Stimulated activated CD4-positive, alpha-beta T cell treated with anti-CD3 and anti-CD28 coated beads, TNF-alpha, amount 100 ng/mL, for 1 hour (primary cell): ENCODE measurements at places on chromosomes 5 and 9.

DNA sequence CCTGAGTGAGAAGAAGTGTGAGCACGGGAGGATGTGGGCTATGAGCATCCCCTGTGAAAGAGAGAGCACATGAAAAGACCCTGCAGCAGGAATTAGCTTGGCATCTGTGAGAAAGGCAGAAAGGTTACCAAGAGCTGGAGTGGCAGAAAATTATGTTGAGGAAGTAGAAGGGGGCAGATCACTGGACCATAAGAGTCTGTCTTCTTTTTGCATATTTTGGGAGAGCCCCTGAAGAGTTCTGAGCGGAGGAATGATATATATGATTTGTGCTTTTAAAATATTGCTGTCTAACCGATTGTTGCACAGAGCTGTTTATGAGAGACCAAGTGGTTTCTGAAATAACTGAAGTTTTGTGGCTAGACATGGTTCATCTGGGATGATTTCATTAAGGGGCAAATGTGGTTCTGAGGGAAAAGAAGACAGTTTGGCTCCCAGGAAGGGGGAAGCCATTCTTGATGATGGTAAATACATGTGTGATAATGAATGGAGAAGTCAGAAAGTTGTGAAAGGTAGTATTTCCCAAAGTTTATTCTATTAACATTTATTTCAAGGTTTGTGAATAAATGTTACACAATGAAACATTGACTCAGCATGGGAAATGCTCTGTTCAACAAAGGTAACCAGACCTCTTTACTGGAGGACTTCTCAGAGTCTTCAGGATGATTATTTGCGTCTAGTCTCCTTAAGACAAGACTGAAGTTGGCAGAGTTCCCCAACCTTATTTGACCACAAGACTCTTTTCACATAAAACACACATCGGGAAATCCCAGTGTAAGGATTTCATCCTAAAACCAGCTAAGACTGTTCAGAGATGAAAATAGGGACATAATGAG lies 31.5 kb upstream of the ADRB2 start:
- DNase-seq = no peak

DNA sequence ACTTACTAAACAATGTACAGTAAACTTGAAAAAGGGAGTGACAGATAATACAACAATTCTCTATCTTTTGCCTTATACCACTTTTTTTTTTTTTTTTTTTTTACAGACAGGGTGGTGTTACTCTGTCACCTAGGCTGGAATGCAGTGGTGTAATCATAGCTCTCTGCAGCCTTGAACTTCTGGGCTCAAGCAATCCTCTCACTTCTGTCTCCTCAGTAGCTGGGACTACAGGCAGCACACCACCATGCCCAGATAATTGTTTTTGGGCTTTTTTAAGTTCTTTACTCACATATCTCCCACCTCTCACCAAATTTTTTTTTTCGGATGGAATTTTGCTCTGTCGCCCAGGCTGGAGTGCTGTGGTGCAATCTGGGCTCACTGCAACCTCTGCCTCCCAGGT lies 171.9 kb upstream of the SLC12A2 start:
- DNase-seq = no peak

DNA sequence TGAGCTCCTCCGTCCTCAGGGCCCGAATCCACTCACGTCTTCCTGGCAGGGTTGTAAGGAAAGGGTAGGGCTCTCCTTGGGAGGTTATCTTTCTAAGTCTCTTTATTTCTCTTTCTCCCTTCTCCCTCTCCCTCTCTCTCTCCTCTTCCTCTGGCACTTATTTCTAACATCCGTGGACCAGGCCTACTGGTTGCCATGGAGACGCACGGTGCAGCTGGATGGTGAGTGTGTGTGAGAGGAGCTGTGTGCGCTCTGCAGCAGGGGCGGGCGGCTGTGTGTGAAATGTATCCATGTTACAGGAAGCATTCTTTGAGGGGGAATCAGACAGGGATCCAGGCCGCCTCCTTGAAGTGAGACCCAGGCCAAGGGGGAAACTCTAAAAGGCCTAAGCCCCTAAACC lies 32.2 kb downstream of the PCDH1 start:
- no peak for DNase-seq

- no peak for DNase-seq
These were observed 76.0 kb downstream of the DAB2IP start for GRCh38 chr9:121727295-121728020.

GRCh38 chr9:33437898-33438297 lies 9.5 kb downstream of the AQP3 start:
- DNase-seq = no peak

DNA sequence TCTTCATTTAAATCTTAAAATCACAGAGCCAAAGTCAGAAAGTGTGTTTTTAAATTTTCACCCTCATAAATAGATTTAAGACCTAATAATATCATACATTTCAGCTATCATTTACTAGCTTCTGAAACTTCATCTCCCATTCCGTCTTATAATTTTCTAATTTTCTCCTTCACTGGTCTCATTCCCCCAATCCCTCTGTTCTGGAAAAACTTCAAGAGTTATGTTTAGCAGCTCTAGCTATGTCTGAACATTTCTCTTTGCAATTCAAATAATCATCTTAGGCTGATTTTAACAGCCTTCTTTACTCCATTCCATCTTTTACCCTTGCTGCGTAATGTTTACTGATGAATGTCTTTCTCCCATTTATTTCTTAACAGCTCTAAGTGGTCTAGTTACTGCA lies 192.4 kb downstream of the SLF1 start:
- no peak for DNase-seq

DNA sequence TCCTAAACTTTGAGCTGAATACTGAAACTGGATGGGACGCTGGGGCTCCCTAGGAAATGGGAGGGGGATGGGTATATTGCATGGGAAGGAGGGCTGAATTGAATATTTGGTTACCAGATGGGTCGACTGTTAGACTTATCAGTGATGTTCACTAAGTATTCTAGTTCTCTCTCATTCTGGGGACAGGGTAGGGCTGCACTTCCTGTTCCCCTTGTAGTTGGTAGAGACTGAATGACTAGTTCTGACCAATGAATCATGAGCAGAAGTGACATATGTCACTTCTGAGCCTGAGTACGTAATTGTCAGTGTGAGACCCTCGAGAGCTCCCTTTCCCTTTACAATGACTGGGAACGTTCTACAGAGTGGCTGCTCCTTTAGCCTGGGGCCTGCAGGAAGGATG lies 55.5 kb upstream of the DMRT1 start:
- no peak for DNase-seq

DNA sequence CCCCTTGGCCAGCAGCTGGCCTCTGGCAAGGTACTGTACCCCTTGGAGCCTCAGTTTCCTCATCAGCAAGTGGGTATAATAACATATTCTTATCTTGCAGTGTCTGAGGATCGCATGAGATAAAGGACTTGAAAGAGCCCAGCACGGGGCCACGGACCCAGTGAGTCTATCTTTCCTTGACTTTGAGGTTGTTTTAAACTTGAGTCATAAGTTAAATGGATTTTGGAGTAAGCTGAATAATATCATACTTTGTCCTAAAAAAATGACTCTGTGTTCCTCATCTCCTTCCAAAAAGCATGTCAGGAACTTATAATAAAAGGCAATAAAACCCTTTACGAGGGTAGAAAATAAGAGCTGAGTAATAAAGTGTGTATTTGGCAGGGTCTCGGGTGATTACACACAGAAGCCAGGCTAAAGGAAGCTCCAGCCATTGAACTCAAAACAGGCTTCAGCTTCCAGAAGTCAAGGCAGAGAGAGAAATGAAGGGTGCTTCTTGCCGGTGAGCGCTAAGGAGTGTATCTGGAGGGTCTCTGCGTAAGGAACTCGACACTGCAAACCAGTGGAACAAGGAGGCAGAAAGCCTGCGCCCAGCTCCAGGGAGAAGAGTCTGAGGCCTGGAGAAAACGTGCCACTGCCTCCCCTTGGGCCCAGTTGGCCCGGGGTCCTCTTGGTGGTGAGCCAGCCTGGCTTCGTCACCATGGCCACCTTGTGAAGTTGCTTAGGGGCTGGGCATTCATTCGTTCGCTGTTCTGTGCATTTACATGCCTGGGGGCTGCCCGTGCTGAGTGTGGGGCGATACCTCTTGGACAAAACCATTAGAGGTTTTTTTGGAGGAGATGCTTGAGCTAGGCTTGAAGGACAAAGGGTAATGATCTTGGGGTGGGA lies 72.4 kb upstream of the PHYKPL start:
- DNase-seq = no peak
